DMS79 (cell line): ENCODE measurements at places on chromosomes 11 and 22.

DNA sequence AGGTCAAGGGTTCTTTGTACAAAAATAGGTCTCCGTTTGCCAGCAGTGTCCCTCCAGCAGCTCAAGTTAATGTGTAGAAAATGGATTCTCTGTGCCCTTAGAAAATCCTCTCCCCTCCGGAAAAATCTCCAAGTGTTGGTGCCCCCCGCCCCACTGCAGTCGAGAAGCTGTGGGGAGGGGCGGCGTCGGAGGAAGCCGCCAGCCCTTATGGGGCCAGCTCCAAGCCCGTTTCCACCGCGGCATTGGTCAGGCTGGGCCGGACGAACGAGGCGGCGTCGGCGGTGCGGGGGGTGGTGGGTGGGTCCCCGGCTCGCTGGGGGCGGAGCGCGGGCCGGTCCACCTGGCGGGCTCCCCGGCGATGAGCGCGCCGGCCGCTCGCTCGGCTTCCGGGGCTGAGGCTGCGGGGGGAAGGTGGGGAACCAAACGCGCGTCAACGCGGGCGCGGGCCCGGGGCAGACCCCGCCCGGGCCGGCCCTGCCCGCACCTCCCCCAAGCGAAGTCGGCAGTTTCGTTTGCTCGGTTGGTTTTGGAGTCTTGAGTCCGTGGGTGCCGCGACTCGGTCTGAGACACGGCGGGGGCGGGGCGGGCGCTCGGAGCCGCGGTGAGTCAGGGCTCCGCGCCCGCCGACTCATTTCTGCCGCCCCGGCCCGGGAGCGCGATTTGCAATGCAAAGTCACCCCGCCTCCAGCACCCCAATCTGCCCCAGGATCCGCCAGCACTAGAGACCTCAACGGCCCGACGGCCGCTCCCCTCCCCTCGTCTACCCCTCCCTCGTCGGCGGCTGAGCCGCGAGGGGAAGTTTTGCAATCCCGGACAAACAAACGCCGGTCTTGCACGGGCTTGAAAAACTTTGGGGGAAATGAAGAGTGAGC is 1.4 kb downstream of the ASCL2 start:
- DNase-seq = peak; percentile 12

DNA sequence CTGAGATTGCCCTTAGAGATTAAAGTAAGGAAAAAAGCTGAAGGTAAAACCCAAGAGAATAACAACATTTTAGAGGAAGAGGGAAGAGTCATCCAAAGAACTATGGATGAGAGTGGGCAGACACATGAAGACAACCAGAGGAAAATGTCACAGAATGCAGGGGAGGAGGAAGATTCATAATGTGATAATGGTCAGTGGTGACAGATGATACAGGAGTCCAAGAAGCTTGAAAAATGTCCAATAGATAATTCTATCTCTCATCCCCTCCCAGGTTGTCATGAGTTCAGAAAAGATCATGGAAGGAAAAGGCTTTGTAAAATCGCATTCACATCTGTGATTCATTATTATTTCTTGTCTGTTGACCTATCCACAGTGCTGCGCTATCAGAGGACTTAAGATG is 282.3 kb upstream of the CCDC90B start:
- no peak for DNase-seq

DNA sequence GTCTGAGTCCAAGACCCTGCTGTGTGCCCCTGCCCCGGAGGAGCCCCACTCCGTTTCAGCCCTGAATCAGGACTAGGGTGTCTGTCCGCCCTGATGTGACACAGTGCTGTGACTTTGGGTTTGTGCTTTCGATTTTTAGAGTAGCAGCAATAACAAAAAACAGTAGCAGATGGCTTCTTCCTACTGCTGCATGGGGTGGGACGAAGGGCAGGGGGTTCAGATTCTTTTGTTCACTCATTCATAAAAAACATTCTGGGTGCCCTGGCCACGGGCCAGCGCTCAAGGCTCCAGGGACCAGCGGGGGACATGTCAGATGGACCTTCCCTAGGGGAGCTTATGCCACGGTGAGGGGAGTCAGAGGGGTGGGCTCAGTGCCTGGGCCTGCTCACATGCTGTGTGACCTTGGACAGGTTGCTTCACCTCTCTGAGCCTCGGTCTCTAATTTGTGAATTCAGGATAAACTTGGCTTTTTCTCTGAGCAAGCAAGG is 24.6 kb upstream of the PRR5 start:
- no peak for DNase-seq

GRCh38 chr22:28015676-28016601 is 96.9 kb upstream of the PITPNB start:
- peak; percentile 38 for DNase-seq

DNA sequence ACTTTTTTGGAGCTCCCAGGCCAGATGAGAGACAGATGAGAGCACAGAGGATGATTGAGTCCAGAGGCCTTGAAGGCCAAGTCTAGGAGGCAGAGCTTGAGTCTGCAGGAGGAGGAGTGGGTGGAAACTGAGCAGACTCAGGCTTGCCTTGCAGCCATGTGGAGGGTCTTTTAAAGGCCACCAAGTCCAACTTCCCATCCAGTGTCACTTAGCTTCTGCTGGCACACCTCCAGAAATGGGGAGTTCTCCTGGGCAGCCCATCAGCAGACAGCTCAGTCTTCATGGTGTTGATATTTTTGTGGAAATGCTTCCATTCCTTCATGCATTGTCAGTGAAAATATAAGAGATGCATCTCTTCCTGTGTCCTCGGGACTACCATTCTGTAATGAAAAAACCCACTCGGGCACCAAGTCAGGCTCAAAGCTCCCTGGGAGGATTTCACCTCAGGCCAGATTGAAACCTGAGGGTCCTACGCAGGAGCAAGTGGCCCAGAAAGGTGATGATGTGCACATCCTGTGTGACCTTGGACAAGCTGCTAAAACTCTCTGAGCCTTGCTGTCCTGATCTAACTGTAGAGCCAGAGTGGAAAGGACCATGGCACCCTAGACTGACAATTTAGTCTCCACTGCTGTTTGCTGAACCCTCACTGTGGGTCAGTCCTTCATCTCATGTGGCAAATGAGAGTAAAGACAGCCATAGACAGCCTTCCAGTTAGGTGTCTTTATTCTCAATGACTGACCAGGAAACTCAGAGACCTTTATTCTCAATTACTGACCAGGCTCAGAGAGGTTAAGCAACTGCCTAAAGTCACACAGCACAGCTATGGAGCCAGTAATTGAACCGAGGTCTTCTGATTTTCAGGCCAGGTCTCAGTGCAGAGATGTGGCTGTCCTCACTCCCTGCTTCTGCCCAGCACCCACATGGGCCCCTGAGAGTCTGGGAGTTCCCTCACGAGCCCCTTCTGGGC is 2.9 kb upstream of the LRRC32 start:
- no peak for DNase-seq

- peak; percentile 28 for DNase-seq
These were observed 10.0 kb downstream of the OR51L1 start for GRCh38 chr11:5004424-5005274.

DNA sequence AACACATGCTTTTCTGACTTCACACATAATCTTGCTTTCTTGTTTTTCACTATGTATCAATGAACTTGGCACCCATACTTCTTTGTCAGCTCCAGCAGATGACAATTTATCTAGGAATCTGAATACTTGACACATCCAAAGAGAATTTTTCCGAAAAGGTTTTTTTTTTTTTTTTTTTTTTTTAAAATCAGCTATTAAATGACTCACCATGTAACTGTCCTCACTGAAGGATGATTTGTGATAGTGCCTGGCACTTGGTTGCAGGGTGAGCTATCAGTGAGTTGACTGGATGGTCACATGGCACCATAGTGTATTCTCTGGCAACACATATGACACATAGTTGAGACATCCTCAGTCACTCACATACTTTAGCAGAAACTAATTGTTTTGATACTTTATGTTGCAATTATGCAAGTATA is 133.4 kb upstream of the E2F8 start:
- DNase-seq = no peak

- no peak for DNase-seq
These were observed 21.7 kb downstream of the SLC37A2 start for GRCh38 chr11:125084761-125085231.

DNA sequence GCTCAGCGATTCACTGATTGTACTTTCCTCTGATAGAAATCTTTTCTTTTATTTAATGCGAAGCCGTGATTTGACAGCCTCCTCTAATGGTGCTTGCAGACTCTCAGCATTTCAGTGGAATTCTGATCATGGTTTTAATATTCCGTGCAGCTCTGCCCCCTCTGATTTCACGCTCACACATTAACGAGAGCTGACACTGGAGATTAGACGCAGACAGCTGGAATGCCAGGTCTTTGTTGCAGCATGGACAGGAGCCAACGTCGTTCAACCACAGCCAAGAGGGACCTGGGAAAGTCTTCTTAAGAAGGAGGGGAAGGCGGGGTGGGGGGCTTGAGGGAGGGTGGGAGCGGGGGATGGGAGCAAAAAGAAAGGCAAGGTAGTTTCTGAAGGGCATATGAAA is 186.4 kb downstream of the BLID start:
- DNase-seq = peak; percentile 92

- no peak for DNase-seq
These were observed 299.5 kb upstream of the B3GAT1 start for GRCh38 chr11:134711588-134711987.

DNA sequence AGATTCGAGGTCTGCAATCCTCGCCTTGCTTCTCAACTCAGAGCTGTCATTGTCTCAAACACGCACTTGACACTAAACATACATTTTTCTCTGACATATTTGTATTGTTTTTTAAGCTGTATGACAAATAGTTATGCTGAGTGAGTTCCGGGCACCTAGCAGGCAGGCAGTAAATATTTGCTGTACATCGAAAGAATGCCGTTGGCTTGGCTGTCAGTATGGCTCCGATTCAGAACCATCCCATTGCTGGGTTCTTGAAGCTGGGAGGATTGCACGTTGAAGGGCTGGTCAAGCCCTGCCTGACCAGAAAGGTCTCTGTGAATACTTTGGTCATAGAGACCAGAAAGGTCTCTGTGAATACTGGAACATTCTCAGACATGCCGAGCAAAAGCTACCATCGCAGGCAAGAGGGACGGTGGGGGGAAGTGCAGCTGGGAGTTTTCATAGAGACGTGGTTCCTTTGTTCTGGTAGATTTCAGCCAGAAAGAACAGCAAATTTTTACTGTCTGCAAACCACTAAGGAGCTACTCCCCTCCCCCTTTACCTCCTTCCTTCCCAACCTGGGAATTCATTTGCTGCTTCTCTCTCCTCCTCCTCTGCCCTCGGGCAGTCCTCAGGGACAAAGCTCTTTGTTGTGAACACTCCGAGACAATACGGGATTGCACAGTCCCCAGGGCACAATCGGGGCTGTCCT is 202.2 kb upstream of the SORL1-AS1 start:
- DNase-seq = no peak

GRCh38 chr11:108872781-108873291 is 208.0 kb downstream of the DDX10 start:
- no peak for DNase-seq
